HuH-7 (cell line): ENCODE measurements at places on chromosomes 16 and 17.

- DNase-seq: no peak
These were observed 214.0 kb upstream of the ASIC2 start for GRCh38 chr17:33506889-33507650.

DNA sequence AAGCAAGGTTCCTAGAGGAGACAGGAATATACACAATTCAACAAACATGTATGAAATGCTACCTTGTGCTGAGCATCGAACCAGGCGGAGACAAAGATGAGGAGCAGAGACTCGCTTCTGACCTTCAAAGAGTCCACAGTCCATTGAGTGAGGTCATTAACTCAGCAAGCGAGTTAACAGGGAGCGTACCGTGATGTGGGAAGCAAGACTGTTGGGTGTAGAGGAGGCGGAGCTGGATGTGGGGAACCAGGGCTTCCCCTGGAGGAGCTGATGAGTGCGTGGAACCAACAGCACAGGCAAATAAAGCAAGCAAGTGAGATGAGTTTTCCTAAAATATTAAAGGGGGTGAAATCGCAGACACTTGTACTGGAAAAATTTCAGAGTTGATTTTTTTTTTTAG lies 65.0 kb downstream of the NXN start:
- no peak for DNase-seq

DNA sequence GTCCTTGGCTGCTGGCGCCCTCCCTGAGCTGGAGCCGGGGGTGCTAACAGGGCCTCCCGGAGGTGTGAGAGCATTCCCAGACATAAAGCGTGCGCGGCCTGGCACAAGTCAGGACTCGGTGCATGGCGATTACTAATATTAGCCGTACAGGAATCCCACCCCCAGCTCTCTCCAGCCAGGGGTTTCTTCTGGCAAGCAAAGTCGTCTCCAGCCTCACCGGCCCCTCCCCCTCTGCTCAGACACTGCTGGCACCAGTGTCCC lies 5.0 kb downstream of the CASKIN1 start:
- DNase-seq: no peak

DNA sequence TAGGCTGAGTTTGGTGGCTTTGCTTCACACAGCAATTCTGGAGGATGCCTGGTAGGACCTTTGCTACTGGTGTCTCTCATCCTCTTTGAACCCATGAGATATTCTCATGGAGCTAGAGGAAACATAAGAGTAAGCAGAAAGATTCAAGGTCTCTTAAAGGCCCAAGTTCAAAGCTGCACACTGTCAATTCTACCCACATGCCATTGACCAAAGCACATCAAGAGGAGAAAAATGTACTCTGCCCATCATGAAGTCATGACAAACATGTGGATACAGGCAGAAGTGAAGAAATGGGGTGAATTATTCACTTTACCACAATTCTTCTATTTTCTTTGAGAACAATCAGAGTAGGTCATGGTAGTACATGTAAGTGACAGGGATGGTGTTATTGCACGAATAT lies 13.1 kb downstream of the SKA2 start:
- no peak for DNase-seq

DNA sequence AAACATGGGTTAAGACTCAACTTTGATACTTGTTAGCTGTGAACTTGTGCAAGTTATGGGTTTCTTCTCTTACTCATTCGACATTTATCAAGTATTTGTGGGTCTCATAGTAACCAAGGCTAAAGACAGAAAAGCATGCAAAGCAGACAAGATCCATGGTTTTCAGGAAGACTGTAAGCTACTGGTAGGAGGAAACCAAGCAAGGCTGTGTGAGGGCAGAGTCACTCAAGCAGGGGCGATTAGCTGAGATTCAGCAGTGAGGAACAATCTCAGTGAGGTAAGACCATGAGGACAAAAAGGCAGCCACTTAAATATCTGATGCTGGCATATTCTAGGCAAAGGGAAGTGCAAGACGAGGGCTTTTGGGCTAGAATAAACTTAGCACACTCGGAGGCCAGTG lies 29.5 kb downstream of the MBTD1 start:
- DNase-seq: no peak

DNA sequence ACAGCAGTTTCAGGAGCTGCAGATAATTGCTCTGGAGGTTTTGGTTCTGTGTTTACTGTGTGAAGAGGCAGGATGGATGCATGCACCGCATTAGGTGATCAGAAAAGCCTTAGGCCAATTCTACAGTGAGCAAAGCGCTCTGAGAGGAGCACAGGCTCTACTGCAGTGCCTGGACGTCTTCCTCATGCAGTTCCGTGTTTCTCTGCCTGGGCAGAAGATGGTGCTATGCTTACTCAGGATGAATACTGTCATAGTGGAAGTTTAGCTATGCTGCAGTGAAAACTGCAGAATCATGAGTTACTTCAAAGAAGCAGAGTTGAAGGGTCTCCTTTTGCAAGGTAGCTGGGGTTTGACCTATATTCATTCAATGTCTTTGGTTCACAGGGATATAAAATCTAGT lies 1012.4 kb downstream of the KCNJ18 start:
- no peak for DNase-seq

GRCh38 chr17:81806461-81807209 lies 2.7 kb downstream of the GCGR start:
- peak; percentile 62 for DNase-seq

DNA sequence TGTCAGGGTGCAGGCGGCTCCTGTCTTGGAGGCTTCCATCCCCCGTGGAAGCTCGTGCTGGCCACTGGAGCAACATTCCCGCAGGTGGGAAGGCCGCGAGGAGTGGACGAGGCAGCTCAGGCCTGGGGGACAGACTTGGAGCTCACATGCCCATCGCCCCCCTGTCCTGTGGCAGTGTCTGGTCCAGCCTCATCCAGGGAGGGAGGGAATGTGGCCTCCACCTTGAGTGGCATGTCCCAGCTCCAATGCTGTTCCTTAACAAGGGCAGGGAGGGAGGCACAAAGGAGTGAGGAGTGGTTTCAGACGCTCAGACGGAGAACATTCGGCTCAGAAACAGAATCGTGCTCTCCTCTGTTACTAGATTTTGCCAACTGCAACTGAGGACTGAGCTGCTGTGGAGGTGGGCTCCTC lies 159.4 kb upstream of the CHMP6 start:
- DNase-seq: no peak

DNA sequence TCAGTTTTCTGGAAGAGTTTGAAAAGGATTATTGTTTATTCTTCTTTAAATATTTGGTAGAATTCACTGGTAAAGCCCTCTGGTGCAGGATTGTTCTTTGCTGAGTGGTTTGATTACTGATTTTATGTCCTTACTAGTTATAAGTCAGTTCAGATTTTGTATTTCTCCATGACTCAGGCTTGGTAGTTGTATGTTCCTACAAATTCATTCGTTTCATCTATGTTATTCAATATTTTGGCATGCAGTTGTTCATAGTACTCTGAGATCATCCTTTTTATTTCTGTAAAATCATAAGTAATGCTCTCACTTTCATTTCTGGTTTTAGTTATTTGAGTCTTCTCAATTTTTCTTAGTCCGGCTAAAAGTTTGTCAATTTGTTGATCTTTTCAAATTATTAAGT lies 58.1 kb upstream of the CRYM start:
- no peak for DNase-seq

DNA sequence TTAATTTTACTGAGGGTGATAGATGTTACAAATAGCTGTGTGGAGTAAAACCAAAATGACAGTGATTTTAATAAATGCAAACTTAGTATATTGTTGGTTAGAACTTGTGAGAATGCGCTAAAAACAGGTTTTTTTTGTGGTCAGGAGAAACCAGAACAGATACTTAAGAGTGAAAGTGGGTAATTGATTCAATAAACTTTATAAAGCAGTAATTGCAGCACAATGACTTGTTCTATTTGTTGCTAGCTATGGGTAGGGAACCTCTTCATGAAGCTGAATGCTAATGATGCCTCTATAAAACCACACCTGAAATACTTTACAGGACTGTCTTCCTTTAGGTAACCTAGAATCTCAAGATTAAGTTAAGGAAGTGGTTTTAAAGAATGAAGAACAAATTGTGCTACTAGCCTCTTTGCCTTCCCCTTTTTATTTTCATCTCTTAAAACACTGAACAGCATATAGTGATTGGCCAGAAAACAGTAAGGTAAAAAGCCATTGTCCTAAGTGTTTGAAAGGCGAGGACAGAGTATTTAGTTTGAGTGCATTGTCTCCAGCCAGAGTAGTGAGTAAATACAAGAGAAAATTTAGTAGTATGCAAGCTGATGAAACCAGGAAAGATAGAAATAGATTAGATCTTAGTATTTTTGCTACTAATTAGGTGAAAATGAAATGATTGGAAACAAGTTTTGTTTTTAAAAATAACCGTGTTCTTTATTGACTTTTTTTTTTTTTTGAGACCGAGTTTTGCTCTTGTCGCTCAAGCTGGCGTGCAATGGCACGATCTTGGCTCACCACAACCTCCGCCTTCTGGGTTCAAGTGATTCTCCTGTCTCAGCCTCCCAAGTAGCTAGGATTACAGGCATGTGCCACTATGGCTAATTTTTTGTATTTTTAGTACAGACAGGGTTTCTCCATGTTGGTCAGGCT lies 6.0 kb downstream of the GGNBP2 start:
- no peak for DNase-seq

- no peak for DNase-seq
These were observed 26.7 kb upstream of the PMP22 start for GRCh38 chr17:15291674-15292361.

DNA sequence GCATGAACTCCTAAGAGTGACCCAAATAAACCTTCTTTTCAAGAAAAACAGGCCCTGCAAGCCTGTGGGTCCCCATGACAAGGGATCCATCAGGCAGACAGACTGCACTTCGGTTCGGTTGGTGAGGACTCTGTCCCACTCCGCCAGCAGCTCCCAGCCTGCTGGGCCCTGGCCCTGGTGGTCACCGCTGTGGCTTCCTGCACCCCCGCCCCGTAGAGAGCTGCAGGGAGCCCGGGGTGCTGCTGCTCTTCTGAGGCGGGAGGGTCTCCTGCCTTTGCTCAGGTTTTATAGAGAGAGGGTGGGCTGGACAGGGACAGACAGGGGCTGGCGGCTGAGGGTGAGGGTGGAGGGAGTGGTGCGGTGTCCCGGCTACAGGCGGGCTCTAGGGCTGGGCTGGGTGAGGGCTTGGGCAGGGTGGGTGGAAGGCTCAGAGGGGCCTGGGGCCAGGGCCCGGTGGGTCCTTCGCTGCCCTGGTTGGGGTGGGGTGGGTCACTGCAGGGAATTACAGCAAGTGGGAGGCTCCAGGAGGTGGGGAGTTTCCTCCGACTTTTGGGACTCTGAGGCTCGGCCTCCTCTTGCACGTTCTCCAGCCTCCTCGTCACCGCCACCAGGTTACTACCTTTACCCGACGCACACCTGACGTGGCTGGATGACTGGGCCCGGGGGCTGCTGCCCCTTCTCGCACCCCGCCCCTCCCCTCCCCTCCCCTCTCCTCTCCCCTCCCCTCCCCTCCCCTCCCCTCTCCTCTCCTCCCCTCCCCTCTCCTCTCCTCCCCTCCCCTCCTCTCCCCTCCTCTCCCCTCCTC lies 90.2 kb upstream of the CBX4 start:
- no peak for DNase-seq

GRCh38 chr17:39867084-39867879 lies 720 bp upstream of the ZPBP2 start:
- no peak for DNase-seq

DNA sequence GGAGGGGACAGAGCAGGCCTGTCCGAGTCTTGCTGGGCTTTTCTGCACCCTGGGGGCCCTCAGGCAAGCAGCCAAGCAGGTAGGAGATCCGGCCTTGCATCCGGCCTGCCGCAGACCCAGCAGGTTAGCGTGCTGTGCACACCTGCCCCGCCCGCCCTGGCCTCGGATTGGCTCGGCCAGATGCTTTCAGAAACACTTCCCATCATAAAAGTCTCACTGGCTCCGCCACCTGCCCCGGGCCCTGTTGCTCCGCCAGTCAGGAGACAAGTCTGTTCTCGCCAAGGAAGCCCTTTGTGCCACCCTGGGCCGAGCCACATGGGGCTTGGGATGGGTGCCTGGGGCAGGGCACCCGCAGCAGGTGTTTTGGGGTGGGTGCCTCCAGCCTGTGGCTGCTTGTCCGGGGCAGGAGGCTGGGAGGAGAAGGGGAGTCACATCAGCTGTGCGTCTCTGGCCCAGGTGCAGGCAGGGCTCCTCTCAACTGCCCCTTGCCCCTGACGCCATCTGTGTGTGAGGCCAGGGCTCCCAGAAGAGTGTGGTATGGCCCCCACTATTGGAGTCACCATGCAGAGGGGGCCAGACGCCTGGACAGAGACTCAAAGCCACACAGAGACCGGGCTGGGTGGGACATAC lies 228.2 kb upstream of the GSE1 start:
- DNase-seq: no peak

GRCh38 chr16:86085161-86085611 lies 186.2 kb downstream of the IRF8 start:
- DNase-seq: no peak

GRCh38 chr17:36705283-36705795 lies 104.0 kb downstream of the MRM1 start:
- no peak for DNase-seq

DNA sequence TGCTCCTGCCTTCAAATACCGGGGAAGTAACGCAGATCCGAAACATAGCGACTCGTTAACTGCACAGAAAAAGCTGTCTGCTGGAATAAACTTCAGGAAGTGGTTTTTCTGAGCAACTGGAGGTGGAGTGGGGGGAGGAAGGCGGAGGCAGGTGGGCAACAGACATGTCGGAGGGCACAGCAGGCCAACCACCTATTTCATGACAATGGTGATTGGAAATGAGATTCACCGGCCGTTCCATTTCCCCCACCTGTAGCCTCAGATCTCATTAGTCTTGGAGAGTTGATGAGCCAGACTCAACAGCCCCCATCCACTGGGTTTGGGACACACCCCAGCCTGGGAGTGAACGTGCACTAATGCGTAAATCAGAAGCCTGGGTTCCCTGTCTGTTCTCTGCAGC lies 7.7 kb upstream of the PECAM1 start:
- no peak for DNase-seq

- DNase-seq: no peak
These were observed 8.7 kb upstream of the SLC25A39 start for GRCh38 chr17:44333371-44333770.

GRCh38 chr16:89013111-89013510 lies 36.1 kb upstream of the CBFA2T3 start:
- DNase-seq: no peak

DNA sequence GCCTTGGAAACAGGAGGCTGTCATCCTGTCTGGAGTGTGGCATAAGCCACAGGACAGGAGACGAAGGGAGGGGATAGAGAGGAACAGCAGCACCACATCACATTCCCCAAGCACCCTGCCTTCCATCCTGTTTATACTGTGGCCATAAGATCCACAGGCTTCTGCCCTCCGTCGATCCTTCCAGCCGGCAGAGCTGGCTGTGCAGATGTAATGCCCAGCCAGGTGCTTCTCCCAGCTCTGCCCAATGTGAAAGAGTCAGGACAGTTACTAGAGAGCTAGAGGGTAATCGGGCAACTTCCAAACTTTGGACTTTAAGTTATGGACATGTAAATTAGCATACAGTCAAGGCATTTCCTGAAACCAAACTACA lies 368.4 kb downstream of the SOX9 start:
- DNase-seq: no peak

GRCh38 chr16:88131256-88131655 lies 180.0 kb downstream of the BANP start:
- DNase-seq: no peak

- no peak for DNase-seq
These were observed 17.1 kb downstream of the PMP22 start for GRCh38 chr17:15247891-15248529.

GRCh38 chr17:56896217-56896967 lies 17.5 kb downstream of the TRIM25 start:
- DNase-seq: no peak
